NCI-H345 (cell line): ENCODE measurements at places on chromosomes 6 and 20.

DNA sequence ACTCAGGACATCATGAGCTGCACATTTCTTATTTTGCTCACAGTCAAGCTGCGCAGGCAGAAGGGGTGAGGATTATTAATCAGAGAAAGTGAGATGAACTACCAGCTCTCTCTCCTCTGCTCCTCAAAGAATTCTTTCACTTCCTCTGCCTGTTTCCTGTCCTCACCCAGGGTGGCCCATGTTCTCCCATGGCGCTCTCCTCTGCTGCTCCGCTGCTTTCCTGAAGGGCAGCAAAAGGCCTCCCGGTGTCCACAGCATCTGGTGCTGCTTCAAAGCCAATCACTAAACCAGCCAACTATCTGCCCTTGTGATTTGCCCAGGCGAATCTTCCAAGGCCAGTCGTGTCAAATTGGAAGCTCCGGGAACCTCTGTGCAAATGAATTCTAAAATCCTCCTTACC, 324.2 kb downstream of the TPBG start:
- DNase-seq = no peak

GRCh38 chr20:5056801-5057599, 55.7 kb upstream of the SLC23A2 start:
- no peak for DNase-seq

GRCh38 chr6:167576828-167577503, 249.7 kb upstream of the AFDN start:
- no peak for DNase-seq

GRCh38 chr20:2237059-2237458, 58.7 kb upstream of the TGM3 start:
- no peak for DNase-seq

GRCh38 chr20:59010995-59011873, 4.2 kb upstream of the CTSZ start:
- no peak for DNase-seq

DNA sequence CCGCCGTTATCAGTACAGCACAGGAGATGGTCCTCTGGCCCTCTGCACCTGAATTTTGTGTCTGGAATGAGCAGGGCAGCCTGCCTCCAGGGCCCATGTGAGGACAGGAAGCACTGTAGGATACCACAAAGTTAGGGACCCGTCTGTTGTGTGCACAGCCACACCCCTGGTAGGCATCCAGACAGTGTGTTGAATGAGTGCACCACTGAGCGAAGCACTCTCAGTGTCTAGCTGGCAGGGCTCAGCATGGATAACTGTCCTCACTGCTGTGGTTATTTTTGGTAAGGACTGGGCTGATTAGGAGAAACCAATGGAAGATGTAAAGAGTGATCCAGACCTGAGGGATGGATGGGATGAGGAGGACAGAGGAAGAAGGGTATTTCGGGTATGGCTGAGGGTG, 178.7 kb downstream of the CLIC5 start:
- DNase-seq = no peak

- DNase-seq = no peak
Measured at GRCh38 chr6:57182017-57182432, 9.9 kb downstream of the BAG2 start.

- DNase-seq = peak; percentile 100
Measured at GRCh38 chr20:45812157-45813005, at the start of gene UBE2C. UBE2C (plus strand) TSS chr20:45812644; CDS start chr20:45812696, 52 bp downstream.

DNA sequence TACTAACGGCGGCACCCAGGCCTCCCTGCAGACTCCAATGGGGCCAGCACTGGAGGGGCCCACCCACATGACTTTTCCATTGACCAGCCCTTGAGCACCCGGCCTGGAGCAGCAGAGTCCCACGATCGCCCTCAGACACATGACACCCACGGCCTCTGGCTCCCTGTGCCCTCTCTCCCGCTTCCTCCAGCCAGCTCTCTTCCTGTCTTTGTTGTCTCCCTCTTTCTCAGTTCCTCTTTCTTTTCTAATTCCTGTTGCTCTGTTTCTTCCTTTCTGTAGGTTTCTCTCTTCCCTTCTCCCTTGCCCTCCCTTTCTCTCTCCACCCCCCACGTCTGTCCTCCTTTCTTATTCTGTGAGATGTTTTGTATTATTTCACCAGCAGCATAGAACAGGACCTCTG, 26.1 kb upstream of the FANCE start:
- DNase-seq = no peak

DNA sequence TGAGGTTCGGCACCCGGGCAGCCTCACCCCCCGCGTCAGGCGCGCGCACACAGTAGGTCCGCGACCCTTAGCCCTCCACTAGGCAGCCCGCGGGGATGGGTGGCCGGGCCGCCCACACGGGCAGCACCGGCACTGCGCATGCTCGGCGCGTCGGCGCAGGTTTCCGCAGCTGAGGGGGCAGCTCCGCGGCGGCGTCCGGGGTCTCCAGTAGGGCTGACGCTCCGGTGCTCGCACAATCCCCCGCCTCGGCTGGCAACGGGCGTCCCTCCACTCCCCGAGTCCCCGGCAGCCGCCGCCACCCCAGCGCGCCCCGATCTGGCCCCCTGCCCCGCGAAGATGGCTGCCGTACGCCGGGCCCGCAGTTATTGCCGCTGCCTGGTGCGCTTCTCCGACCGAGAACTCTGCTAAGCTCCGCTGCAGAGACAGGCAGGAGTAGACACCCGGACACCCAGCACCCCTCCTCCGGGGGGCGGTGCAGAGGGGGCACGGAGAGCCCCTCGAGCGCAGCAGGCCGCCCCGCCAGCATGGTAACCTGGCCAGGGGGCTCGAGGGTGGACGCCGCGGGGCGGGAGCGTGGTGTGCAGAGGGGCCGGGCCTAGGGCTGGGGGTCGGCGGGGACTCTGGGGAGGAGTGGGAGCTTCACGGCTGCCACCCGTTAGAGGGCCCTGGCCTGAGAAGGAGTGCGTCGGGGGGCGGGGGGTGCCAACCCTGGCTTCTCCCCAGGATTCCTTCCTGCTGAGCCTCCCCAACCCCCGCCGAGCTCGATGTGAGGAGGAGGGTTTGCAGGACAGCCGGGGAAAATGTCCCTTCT, at the start of gene FBXO9:
Gene FBXO9 (plus strand): TSS at position 139 of the 811 bp plus-strand sequence. CDS start 386 bp downstream, at position 525.
- DNase-seq = peak; percentile 66

- DNase-seq = no peak
Measured at GRCh38 chr6:129597023-129597713, 112.8 kb downstream of the ARHGAP18 start.

GRCh38 chr6:3159805-3160781, 2.7 kb upstream of the TUBB2A start:
- peak; percentile 37 for DNase-seq
